ENCODE measurements at places on chromosomes 4 and X.

DNA sequence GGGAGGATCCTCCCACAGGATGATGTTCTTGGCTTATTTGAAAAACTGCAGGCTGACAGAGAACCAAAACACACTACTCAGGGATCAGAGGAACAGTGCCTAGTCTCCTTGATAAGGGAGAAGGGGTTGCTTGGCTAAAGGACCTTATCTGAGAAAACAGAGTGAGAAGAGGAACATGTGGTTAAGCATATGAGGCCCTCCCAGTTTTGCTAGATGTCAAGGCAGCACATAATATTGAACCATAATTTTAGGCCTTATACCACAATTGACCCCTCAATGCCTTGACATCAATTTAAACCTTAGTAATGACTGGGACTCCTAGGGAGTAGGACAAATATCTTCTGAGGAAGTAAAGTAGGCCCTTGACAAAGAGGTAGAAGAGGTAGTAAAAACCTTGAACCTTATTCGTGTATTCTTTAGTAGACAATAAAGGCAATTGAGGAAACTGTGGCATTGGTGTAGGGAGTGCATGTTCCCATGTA is 79.3 kb downstream of the TEX13C start:
- DNase-seq = no peak

- no peak for DNase-seq
These were observed 67.8 kb upstream of the LNX1 start for GRCh38 chr4:53659112-53659511.

DNA sequence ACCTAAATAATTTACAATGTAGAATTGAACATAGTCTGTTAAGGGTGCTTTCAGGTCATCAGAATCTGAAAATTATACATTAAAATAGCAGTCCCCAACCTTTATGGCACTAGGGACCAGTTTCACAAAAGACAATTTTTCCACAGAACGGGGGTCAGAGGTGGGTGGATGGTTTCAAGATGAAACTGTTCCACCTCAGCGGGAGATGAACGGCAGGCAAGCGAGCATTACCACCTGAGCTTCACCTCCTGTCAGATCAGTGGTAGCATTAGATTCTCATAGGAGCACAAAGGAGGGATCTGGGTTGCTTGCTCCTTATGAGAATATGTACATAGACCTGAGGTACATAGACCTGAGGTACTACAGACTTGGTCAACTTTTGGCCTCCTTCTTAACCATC is 29.0 kb downstream of the LRBA start:
- DNase-seq = no peak

DNA sequence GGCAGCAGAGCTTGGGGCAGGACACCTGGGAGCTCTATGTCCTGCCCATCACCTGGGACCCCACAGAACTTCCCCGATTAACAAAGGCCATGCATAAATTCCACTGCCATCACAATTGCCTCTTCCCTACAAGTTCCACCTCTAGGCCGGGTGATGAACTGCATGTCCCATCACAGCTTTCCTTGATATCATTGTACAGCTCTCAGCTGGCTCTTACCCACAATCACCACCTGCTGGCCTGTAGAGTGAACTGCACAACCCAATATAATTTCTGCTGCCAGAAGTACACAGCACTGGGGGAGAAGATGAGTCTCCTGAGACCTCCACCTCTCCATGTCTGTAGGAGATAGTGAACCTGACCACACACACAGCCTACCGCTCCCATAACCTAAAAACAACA is 285.0 kb upstream of the AADAT start:
- DNase-seq = no peak

DNA sequence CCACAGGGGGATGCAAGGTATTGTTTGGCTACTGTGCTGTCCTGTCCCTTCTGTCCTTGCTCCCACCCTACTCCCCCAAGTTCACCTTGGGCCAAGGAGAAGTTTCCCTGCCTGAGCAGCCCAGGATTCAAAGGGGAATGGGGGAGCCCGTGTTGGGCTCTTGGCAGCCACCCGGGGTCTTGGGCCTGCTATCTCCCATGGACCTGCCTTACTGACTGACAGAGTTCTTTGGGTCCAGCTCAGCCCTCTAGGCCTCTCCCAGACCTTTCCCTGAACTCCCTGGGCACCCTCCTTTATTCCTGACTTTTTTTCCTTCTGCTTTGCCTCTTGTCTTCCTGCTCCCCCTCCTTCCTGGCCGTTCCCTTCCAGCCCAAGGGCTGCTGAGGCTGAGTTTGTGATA is 67.4 kb downstream of the STARD8 start:
- DNase-seq = no peak

DNA sequence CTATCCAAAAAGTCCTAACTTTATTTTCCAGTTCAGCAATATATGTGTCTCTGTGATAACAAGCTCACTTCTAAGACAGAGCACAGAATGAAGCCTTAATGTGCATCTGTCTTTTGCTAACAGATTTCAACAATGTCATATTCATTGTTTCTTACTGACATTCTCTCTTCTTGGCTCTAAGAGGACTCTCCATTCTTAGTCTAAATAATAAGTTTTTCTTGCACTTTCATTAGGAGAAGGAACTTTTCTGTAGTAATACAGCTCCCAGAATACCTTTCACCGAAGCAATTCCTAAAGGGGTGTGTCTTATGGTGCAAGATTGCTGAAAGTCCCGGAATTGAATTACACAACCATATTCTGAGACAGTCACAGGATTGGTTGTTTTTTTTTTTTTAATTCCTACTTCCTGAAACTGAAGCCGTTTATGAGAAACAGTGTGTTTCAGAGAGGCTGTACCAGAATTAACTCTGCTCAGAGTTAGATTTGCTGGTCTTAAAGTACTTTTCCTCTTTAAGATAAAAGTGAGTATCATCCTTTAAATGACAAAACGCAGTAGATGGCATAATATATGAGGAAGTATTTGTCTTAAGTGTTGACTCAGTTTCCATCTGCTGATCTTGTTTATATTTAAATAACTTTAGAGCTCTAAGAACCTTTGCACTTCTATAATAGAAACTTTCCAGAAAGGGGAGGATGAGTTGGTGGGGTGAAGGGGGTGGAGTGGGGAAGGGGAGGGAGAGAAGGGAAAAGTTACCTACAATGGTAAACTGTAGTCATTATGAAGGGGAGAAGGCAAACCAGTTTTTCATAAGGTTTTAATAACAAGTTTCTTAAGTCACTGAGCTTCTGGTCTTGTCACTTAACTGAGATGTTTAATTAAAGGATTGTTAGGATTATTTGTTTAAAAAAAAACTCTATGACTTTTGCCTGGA is at the start of gene ALPK1:
Gene ALPK1 (plus strand): TSS at position 421 of the 932 bp plus-strand sequence.
- no peak for DNase-seq

DNA sequence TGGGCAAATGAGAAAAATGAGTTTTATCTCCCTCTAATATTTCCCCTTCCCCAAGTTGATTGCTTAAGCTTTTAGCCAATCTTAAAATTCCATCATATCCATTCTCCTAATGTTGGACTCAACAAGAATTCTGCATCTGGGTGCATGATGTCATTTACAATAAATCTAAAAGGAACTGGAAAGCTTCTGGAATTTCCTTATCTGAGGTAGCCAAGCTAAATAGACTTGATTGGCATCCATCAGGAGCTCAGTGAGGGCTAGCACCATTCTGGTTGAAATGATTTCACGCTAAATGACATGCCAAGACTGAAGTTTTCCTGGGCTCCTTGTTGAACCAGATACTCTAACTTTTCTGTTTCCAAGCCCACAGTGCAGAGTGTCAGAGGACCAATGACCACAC is 110.3 kb upstream of the SCML1 start:
- no peak for DNase-seq

GRCh38 chrX:23936180-23936579 is 28.4 kb downstream of the CXorf58 start:
- DNase-seq = no peak
